ENCODE measurements at places on chromosomes 7 and 10. TPM values are rescaled to one million over a fixed set of nuclear protein-coding genes. Genes with fewer than 3 reads are reported as not detected.

DNA sequence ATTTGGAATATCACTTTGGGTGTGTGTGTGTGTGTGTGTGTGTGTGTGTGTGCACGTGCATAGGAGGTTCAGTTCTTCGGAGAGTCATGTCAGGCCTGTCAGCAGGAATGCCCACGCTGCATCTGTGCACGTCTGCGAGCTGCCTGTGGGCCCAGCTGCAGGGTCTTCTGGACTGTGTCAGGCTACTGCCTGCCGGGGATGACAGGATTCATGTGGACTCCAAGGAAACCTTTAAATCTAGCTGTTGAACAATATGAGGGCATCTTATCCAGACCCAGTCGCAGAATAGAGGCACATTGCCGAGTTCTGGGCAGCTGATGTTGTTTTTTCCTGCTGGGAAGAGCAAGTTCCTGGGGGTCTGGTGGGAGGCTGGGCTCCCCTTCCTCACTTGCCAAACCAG, 19.0 kb downstream of the AQP1 start:
- no peak for DNase-seq

DNA sequence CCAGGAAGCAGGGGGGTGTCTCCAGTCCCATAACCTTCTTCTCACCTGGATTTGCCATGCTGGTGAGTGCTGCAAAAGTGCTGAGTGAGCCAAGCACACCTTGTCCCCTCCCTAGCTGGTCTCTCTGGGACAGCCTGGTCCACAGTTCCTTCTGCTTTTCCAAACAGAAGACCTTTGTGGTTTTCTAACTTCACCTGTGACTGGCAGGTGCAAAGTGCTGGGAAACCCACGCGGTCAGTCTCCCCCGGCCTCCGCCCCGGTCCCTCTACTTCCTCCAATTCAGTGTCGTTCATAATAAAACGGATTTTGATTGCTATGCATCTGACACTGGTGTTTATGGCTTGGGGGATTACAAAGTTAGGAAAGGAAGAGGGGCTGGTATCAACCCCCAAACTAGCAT, 37.1 kb downstream of the RBAK start:
- no peak for DNase-seq

GRCh38 chr10:83990126-83990525, 149.2 kb upstream of the GHITM start:
- no peak for DNase-seq

DNA sequence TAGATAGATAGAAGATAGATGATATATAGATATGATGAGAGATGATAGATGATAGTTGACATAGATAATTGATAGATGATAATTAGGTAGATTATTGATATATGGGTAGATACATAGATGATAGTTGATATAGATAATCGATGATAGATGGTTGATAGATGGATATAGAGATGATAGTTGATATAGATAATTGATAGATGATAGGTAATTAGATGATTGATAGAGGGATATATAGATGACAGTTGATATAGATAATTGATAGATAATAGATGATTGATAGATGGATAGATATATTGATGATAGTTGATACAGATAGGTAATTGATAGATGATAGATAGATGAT, 72.3 kb downstream of the PRR15 start:
- no peak for DNase-seq

DNA sequence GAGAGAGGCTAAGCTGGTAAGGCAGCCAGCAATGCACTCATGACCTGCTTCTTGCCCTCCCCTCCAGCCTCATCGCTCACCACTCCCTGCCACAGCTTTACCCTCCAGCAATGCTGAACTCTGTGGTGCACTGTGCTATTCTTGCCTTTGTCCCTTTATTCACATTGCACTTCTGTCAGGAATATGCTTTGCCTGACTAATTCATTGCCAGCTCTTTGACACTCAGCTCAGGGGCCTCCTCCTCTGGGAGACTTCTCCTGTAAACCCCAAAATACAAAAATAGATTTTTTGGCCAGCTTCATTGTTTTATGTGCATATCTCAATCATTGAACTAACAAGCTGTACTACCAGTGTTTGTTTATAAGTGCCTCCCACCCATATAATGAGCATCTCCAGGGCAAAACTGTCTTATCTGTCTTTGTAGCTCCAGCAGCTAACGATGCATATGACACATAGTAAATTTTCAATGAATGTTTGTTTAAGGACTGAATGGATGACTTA, 8.2 kb downstream of the CNNM1 start:
- DNase-seq = no peak

DNA sequence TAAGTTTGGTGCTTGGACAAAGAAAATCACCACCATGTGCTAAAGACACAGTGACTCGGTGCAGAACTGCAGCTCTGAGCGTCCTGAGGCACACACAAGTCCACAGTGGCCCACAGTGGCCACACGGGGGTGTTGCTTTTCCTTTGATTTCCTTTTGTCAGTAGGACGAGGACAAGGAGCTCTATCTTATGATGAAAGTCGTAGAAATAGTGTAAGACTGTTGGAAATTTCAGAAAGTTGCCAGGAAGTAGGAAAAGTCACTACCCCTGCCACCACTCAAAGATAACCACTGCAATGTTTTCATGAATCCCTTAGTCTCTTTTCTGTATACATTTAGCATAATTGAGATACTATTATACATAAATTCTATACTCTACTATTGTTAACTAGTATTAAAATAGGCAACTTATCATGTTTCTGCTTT, 146.0 kb downstream of the TNS3 start:
- no peak for DNase-seq

GRCh38 chr10:10872035-10872673, 145.5 kb upstream of the CELF2 start:
- DNase-seq = no peak

- DNase-seq = peak; percentile 35
Measured at GRCh38 chr10:102919246-102919959, 1.3 kb downstream of the CNNM2 start.

GRCh38 chr10:28551086-28551485, 18.2 kb downstream of the WAC start:
- DNase-seq = no peak

Gene CDHR3
- total RNA-seq = 18.4 TPM

Gene ORC5
- total RNA-seq = 15.5 TPM

All from mucosa of descending colon (tissue), 3 donors.